ENCODE measurements at places on chromosomes 1 and 21.
A peak's percentile ranks its signal among the peaks of the same experiment; 100 is the strongest.

GRCh38 chr1:1418464-1419362, 2.4 kb downstream of the ANKRD65 start:
- no peak for DNase-seq

DNA sequence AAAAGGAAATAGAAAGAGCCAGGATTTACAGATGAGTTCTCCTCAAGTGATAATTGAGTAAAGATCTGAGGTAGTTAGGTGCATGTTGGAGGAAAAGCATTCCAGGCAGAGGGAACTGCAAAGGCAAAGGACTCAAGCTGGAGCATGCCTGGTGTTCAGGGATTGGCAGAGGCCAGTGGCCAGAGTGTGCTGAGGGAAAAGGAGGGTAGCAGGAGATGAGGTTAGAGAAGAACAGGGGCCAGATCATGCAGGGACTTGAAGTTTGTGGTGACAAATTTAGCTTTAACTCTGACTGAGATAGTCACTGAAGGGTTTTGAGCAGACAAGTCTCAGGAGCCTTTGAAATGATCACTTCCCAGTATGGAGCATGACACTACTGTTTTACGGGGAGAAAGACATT, 19.0 kb upstream of the GTF2B start:
- DNase-seq, result no peak

DNA sequence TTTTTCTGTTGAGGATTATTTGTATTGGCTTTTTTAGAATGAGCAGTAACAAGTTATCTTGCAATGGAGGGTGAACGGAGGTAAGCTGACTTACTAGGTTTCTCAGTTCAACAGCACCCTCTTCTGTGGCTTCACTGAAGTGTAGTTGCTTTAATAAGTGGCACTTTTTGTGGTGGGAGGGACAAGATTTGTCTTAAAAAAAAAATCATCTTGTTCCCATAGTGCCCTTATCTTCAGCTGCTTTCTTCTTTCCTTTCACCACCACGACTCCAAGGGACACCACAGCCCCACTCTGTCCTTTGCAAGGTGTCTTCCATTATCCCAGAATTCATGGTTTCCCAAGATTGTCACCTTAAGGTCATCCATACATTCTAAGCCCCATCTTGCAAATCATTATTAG, 92.9 kb downstream of the PIGK start:
- DNase-seq, result peak; percentile 57

GRCh38 chr1:21511579-21512522, 2.6 kb downstream of the ALPL start:
- DNase-seq, result peak; percentile 89

- peak; percentile 65 for DNase-seq
Observed at GRCh38 chr1:16243936-16244649, 7.1 kb upstream of the CPLANE2 start.

DNA sequence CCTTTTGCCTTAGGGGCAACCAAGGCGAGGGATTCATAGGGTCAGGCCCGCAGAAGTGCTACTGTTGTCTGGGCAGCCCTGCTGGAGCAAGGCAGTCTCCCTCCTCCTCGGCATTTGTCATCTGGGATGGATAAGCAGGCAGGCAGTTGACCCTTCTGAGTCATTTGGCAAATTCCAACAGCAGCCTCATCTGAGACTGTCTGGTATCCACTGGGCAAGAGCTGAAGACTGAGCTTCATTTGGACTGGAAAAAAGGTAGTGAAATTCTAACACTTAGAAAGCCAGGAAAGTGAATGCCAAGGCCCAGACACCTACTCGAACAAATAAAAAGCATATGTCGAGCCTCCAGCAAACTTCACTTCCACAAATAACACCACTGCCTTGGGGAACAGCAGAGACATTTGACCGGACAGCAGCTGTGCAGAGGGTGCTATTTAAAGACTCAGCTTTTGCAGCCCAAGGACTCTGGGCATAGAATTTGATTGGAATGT, 4.0 kb upstream of the ZBTB40 start:
- DNase-seq, result peak; percentile 29

DNA sequence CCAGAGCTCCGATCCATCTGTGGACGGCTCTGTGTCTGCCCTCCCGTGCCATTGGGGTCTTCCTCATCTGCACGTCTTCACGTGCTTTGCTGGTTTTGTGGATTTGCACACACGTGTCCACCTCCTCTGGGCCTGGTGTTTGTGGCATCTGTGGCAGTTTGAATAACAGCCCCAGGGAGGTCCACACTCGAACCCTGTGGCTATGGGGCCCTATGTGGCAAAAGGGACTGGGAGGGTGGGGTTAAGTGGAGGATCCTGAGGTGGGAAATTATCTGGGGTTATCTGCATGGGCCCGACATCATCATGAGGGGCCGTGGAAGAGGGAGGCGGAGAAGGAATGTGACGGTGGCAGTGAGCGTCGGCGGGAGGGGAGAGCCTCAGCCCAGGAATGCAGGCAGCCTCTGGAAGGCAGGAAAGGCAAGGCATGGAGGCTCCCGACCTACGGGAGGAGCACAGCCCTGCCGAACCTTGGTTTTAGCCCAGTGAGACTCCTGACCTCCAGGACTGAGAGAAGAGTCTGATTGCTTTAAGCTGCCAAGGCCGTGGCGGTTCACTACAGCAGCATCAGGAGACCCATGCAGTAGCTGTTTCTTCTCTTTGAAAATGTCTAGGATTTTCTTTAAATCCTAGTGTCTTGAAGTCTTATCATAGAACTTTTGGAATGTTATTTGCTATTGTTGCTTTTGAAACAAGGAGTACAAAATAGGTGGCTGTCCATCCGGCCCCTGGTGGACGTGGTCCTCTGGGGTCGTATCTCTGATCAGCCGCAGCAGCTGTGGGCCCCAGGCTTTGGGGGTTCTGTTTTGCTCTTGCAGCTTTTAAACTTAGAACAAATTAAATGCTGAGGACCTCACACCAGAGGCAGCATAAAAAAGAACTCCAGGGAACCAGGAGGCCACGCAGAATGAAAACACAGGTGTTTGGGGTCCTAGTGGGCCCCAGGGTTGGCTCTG, 40.0 kb upstream of the LRRC3 start:
- no peak for DNase-seq

- no peak for DNase-seq
Observed at GRCh38 chr1:221411283-221411682, 330.6 kb downstream of the DUSP10 start.

- DNase-seq, result no peak
Observed at GRCh38 chr21:38384675-38385426, 113.4 kb downstream of the ERG start.

- no peak for DNase-seq
Observed at GRCh38 chr21:33157303-33157702, 72.4 kb upstream of the IFNAR2 start.

DNA sequence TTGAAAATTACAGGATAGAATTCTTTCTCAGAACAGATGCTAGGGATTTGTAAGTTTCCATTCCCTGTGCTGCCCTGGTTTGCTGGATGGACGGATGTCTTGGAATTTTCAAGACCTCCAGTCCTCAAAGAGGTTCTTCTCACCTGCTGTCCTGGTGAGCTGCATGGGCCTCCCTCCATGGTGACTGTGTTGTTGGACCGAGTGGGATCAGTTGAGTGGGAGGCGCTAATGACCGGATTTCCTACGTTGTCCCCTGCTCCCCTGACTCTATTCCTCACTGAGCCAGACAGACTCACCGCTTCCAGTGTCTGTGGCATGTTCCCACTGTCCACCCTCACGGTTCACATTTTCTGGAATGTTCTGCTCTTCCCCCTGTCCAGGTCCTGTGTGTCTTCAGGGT, 229.8 kb downstream of the CAMTA1 start:
- DNase-seq, result no peak

DNA sequence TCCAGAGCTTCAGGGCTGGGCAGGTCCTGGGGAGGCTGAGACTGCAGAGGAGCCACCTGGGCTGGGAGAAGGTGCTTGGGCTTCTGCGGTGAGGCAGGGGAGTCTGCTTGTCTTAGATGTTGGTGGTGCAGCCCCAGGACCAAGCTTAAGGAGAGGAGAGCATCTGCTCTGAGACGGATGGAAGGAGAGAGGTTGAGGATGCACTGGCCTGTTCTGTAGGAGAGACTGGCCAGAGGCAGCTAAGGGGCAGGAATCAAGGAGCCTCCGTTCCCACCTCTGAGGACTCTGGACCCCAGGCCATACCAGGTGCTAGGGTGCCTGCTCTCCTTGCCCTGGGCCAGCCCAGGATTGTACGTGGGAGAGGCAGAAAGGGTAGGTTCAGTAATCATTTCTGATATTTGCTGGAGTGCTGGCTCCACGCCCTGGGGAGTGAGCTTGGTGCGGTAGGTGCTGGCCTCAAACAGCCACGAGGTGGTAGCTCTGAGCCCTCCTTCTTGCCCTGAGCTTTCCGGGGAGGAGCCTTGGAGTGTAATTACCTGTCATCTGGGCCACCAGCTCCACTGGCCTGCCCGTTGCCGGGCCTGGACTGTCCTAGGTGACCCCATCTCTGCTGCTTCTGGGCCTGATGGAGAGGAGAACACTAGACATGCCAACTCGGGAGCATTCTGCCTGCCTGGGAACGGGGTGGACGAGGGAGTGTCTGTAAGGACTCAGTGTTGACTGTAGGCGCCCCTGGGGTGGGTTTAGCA, 9.3 kb downstream of the MYBPH start:
- DNase-seq, result no peak

GRCh38 chr1:109652402-109652801, 3.5 kb upstream of the GSTM4 start:
- DNase-seq, result no peak

GRCh38 chr1:95353194-95353593, 119.2 kb downstream of the RWDD3 start:
- no peak for DNase-seq

GRCh38 chr1:17851056-17851455, 95.9 kb downstream of the ACTL8 start:
- no peak for DNase-seq

DNA sequence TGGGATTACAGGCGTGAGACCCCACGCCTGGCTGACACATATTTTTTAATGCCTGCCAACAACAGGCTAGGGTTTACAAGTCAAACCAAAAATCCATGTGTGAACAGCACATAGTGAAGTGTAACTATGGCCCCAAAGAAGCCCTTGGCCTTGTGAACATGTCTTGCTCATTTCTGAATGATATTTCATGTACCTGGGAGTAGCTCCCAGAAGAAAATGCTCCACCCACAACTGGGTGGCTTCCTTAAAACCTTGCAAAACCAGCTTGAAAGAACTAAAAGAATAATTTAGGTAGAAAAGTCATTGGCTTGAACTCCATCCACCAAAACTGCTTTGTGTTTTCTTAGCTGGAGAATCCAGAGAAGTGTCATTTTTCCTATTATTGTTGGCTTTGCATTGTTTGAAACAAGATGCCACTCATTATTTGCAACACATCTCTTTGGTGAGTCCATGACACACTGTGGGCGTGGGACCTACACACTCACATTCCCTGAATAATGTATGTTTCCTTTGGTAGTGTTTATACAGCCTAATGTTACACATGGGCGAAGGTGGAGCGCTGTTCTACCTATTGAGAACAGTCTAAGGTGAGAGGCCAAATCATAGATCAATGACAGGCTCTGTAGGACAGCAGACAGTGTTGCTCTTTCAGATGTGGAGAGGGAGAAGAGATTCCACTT, 28.5 kb upstream of the SDE2 start:
- no peak for DNase-seq

DNA sequence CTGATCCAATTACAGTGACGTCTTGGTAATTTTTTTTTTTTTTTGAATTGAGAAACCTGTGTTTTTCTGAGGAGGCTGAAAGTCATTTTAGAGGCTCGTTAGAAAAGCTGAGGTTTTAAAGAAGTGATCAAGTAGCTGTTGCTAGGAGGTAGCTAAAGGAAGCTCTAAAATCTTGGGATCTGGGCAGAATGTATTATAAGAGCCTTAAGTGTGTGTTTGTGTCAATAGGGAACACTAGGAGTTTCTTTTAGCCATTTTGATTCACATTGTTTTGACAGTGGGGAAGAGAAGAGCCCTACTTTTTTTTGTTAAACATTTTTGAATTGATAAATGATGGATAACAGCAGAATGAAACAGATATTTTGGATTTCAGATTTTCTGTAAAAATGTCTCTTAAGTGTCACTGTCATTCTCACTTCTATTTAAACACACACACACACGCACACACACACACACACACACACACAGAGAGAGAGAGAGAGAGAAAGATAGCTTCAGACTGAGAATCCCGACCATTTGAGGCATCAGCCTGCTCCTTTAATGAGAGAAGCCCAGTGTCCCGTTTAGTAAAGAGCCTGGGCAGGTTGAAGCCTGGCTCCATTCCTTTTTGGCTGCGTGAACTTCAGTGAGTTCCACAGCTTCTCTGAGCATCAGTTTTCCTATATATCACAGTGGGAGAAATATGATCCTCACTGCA, 79.1 kb upstream of the GPR88 start:
- no peak for DNase-seq

- no peak for DNase-seq
Observed at GRCh38 chr1:57485643-57486042, 61.8 kb upstream of the DAB1 start.

DNA sequence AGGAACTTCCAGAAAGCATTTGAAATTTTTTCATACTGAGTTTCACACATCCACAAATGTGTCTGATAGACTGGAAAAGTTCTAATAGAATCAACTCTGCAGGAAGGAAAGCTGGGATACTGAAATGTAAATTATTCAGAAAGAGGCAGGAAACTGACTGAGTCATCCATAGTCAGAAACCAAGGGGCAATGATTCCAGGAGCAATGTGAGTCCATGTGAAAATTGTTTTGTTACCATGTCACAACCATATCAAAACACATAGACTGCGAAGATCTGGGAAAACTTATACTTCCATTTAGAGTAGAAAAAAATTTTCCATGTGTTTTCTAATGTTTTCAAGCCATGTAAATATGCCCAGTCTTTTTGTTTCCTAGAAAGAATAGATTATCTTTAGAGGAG, 142.3 kb upstream of the TMPRSS15 start:
- no peak for DNase-seq

GRCh38 chr1:212270564-212270963, 14.6 kb upstream of the PPP2R5A start:
- DNase-seq, result no peak

Data from AG09319 (cell line).